Stimulated activated CD4-positive, alpha-beta T cell treated with anti-CD3 and anti-CD28 coated beads, TNF-alpha, amount 100 ng/mL, for 24 hours (primary cell): ENCODE measurements at places on chromosomes 7 and 10.
A peak's percentile ranks its signal among the peaks of the same experiment; 100 is the strongest.

- DNase-seq, result no peak
Observed at GRCh38 chr10:29130190-29130673, 158.6 kb upstream of the LYZL1 start.

- no peak for DNase-seq
Observed at GRCh38 chr7:36191292-36191920, 38.4 kb downstream of the EEPD1 start.

GRCh38 chr10:1115607-1115955 is 59.4 kb downstream of the WDR37 start:
- no peak for DNase-seq

DNA sequence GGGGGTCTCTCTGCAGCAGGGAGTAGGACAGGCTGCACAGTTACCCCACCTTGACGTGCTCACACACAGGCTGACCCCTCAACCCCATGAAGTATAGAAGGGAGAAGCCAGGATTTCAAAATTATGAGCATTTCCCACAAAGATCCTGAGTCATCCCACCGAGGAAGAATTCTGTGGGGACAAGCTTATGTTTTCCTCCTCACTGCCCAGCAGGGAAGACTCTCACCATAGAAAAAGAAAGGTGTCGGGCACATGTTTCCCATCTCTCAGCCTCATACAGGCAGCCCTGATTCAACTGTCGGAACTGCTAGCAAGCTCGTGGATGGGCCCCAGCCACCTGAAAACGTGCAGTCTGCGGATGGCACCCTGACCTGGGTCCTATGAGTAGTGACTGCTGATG is 499.7 kb upstream of the MKI67 start:
- DNase-seq, result no peak

DNA sequence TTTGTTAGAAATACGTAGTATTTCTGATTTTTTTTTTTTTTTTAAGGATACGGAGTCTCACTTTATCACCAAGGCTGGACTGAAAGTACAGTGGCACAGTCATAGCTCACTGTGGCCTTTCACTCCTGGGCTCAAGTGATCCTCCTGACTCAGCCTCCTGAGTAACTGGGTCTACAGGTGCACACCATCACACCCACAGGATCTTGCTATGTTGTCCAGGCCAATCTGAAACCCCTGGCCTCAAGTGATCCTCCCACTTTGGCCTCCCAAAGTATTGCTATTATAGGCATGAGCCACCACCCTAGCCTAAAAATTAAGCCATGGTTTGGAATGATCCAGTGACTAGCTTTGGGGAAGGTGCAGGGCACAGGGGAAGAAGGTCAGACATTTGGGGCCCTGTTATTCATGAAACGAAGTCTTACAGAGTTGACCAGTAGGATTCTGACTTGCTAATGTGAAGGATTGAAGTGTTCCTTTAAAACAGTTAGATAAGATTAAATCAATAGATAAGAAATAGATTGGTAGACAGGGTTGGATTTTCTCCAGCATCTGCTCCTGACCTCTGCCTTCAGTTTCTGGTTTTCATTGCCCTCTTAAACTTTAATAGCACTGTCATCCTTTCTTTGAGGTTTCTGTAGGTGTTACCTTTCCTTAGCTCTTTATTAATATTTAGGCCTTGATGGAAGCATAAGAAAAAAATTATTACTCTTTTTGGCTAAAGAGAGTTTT is 121.6 kb downstream of the LRRC4 start:
- no peak for DNase-seq

- DNase-seq, result peak; percentile 48
Observed at GRCh38 chr10:79444199-79445119, 965 bp downstream of the ZCCHC24 start.

GRCh38 chr7:157863906-157864810 is 527.4 kb downstream of the DNAJB6 start:
- no peak for DNase-seq

DNA sequence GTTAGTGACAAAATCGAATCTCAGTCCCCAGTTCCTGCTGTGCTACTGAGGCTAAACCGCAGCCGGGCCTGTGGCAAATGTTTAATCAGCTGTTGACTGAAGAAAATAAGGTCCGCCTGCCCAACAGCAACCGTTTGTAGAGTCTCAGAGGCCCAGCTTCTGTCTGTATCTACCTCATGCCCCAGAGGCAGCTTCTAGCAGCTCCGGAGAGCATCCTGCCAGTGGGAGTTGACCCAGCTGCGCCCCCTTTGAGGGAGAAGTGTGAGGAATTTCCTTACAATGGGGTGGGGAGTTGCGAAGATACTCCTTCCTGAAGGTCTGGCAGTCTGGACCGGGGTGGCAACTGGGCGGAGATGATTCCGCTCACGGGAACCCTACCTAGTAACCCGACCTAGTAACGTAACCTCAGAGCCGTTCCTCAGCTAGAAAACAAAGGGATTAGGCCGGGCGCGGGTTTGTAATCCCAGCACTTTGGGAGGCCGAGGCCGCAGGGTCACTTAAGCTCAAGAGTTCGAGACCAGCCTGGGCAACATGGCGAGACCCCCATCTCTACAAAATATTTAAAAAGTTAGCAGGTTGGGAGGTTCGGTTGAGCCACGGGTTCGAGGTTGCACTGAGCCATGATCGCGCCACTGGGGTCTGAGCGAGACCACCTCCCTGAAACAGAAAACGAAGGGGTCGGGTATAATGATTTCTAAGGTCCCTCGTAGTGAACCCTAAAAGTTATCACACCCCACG is 846 bp upstream of the ZNF775 start:
- DNase-seq, result no peak

GRCh38 chr10:110005719-110006118 is 2.1 kb upstream of the ADD3 start:
- DNase-seq, result no peak

GRCh38 chr10:95273393-95274312 is 17.1 kb downstream of the PDLIM1 start:
- no peak for DNase-seq

DNA sequence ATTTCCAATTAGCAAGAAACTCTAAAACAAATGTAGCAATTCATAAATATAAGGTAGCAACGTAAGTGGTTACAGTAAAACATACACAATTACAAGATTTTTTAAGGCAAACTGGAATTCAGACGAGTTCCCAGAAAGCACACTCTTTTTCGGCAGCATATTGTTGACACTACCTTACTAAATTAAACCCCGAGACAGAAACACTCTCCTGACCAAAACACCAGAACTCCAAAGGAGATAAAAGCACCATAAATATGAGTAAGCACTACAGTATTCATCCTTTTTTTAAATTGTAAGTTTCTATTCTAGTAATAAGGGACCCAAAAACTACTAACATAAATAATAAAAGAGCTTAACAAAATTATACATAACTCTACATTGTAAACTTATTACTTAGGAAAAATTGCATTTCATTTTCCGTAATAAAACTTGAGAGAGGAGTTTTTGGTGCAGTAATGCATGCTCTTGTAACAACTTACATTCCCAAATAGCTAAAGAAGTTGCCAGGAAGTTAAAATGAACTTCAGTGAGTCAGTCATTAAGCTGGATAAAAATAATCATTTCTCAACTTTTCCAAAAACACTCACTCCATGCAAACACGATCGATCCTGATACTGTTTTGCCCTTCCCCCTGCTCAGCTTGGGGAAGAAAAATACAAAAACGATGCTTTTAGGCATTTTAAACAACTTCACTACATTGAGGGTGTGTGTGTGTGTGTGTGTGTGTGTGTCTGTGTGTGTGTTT is 2.0 kb downstream of the PIP4K2A start:
- DNase-seq, result no peak

DNA sequence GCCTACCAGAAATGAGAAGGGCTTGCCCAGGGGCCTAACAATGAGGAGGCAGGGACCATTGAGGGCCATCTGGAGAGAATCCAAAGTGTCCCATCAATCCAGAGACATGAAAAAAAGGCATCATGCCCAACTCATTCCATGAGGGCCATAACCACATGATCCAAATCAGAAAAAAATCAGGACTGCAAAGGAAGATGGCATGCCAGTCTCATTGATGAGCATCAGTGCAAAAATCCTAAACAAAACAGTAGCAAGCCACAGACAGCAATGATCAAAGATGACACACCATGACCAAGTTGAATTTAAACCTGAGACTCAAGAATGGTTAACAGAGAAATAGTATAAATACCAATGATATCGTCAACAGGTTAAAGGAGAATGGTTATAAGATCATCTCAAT is 7.0 kb upstream of the CYP3A4 start:
- DNase-seq, result no peak

DNA sequence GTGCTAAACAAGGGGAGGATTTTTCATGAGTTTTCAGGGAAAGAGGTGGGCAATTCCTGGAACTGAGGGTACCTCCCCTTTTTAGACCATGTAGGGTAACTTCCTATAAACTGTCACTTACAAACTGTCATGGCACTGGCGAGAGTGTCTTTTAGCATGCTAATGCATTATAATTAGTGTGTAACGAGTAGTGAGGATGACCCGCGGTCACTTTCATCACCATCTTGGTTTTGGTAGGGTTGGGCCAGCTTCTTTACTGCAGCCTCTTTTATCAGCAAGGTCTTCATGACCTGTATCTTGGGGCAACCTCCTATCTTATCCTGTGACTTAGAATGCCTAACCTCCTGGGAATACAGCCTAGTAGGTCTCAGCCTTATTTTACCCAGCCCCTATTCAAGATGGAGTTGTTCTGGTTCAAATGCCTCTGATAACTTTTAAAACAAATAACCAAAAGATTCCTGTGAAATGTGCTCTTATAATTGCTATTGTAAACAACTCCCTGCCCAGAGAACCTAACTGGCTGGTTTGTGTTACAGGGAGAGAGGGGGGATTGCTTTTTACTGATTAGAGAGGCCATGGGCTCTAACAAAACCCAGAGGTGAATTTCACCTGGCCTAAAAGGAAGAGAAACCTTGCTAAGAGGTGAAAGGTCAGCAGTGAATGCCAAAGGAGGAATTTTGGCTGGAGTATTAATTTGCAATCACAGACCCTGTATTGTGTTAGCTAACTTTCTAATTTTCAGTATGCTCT is 64.3 kb downstream of the EEPD1 start:
- DNase-seq, result no peak

- DNase-seq, result no peak
Observed at GRCh38 chr10:14389981-14390590, 59.4 kb upstream of the FRMD4A start.

DNA sequence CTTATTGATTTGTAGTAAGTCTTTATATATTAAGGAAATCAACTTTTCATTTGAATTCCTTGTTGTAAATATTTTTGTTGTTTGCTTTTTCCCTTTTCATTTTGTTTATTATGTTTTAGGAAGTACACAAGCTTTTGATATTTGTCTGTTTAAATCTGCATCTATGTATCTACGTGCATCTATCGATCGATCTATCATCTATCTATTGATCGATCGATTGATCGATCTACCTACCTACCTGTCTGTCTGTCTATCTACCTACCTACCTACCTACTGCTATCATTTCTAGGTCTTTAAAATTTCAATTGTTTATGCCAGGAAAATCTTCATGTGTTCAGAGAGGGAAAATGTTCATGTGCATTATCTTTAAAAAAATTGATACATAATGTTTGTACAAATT is 216.8 kb upstream of the MTPN start:
- no peak for DNase-seq

GRCh38 chr7:46244757-46245156 is 323.7 kb upstream of the IGFBP3 start:
- no peak for DNase-seq

- DNase-seq, result no peak
Observed at GRCh38 chr7:21934808-21935207, 10.9 kb downstream of the CDCA7L start.

DNA sequence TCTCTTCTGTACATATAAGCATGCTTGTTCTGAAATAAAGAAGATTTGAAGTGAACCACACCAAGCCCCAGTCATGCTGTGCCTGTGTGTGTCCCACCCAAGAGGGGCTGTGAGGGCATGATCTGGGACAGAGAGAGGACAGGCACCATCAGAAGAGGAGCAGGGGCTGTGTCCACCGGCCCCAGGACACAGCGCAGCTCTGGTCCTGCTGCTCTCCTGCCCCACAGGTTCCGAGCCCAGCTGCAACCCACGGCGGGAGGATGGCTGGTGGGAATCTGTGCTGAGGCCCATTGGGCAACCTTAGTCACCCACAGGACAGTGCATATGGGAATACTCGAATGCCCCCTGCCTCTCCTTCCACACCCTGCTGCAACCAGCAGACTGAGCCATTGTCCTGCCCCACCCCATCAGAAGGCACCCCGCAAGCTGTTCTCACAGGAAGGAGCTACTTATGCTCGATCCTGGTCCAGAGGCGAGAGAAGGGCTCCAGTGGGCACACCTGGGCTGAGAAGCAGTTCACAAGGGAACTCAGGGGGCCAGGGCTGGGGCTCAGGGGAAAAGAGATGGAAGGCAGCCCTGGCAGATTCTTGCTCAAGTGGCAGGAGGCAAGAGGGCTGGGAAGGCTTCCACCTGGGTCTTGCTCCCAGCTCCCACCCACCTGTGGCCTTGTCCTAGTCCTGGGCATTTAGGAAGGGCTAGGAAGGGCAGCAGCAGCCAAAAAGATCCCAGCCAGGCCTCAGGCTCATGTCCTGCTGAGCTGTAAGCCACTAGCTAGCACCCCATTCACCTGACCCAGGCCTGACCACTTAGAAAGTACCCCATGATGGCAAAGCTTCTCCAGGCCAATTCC is 31.9 kb downstream of the LDB3 start:
- DNase-seq, result no peak

- no peak for DNase-seq
Observed at GRCh38 chr7:128053023-128053422, 21.8 kb upstream of the LRRC4 start.

DNA sequence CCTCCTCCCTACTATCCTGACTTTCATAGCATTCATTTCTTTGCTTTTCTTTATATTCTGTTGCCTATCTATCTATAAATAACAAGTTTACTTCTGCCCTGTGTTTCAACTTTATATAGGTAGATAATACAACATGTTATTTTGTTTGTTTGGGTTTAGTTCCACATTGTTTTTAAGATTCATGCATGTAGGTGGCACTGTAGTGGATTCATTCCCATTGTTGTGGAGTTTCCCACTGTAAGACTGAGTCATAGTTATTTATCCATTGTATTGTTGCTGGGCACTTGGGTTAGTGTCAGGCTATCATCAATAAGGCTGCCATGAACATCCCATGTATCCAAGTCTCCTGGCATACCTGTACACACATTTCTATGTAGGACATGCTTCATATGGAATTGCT is 127.7 kb downstream of the ARHGAP22 start:
- DNase-seq, result no peak

GRCh38 chr10:122130474-122131110 is 140.5 kb upstream of the BTBD16 start:
- no peak for DNase-seq

GRCh38 chr7:128358233-128358632 is 3.3 kb downstream of the PRRT4 start:
- DNase-seq, result no peak

- DNase-seq, result no peak
Observed at GRCh38 chr7:47507522-47507921, 74.4 kb downstream of the TNS3 start.

DNA sequence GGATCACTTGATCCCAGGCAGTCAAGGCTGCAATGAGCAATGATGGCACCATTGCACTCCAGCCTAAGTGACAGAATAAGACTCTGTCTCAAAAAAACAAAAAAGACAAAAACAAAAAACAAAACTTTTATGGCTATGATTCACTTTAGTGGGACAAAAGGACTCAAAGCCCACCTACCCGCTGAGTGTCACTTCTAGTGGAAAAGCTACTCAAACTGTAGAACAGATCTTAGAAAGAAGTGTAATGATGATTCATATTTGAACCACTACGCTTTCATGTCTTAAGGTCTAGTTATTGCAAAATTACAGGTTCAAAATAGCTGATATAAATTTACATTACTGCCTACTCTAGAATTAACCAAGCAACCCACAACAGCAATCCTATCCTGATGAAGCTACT is 47.1 kb upstream of the OTUD1 start:
- DNase-seq, result no peak

- no peak for DNase-seq
Observed at GRCh38 chr10:96034625-96035024, 8.8 kb upstream of the CCNJ start.

GRCh38 chr7:158812684-158813083 is 16.6 kb downstream of the ESYT2 start:
- no peak for DNase-seq
